Stromal cell of bone marrow (primary cell): ENCODE measurements at places on chromosomes 1 and 21.

GRCh38 chr1:54601730-54602129 lies 21.6 kb downstream of the FAM151A start:
- DNase-seq = no peak

- no peak for DNase-seq
Observed at GRCh38 chr1:47580451-47580995, 142.7 kb downstream of the FOXD2 start.

- DNase-seq = peak; percentile 89
Observed at GRCh38 chr1:156146020-156146768, 7.2 kb upstream of the SEMA4A start.

- no peak for DNase-seq
Observed at GRCh38 chr1:87394982-87395381, 66.3 kb downstream of the LMO4 start.

- no peak for DNase-seq
Observed at GRCh38 chr1:7786795-7787194, 2.7 kb downstream of the PER3 start.

DNA sequence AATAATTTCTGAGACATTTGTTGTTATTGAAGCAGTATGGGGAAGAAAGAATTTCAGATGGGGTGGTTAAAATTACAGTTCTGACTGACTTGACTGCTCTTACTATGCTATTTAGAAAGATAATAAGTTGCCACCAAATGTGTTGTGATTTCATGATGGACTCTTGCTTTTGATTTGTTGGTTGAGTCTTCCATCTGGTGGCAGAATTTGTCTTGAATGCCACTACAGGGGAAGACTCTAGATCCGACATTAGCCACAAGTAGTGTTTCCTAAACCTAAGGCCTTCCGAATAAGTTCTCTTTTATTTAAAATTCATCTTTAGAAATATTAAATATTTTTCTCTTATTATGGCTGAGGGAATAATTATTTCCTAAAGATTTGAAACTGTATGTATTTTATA lies 190.9 kb upstream of the ADGRL4 start:
- DNase-seq = peak; percentile 26

- no peak for DNase-seq
Observed at GRCh38 chr1:16367968-16368890, 1.2 kb downstream of the SZRD1 start.

DNA sequence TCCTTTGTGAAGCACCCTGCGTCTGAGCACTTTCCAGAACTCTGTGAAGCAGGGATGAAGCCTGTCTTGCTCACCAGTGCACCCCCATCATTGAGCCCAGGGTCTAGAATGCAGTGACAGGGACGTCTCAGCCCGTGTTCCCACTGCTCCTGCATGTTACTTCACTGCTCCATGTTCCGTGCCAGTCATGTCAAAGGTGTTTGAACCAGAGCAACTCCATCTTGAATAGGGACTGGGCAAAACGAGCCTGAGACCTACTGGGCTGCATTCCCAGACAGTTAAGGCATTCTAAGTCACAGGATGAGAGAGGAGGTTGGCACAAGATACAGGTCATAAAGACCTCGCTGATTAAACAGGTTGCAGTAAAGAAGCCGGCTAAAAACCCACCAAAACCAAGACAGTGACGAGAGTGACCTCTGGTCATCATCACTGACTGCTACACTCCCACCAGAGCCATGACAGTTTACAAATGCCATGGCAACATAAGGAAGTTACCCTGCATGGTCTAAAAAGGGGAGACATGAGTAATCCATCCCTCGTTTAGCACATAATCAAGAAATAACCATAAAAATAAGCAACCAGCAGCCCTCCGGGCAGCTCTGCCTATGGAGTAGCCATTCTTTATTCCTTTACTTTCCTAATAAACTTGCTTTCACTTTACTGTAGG lies 63.2 kb downstream of the SDC3 start:
- DNase-seq = no peak

GRCh38 chr1:156858555-156858956 lies 361 bp downstream of the INSRR start:
- DNase-seq = no peak

DNA sequence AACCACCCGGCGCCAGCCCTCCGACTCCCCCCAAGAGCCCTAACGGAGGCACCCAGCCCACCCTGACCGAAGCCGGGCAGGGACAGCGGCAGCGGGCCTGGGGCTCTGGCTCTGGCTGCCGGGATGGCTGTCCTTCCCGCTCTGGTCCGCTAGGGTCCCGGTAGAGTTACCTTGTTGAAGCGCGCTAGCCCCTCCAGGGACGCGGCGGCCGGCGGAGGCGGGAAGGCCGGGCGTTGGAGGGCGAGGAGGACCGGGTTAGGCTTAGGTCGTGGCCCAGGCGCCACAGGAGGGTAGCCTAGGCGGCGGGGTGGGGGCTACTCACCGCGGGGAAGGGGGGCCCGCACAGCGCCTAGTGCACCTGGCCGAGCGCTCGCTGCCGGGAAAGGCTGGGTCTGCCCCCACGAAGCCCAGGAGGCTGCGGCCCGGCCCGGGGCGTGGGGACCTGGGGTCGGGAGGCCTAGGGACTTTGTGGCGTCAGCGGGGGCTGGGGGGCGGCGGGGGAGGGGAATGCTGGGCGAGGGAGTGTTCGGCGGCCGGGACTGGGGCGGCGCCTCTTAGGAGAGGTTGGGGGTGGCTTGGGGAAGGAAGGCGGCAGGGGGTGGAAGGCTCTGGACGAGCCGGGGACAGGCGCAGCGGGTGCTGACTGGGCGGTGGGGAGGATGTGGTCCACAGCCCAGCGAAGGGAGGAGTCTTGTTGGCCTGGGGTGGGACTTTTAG lies at the start of gene TRIM17:
TRIM17 (minus strand) TSS at position 645 of the 717 bp plus-strand sequence. CDS start 1,789 bp downstream, outside the sequence.
- no peak for DNase-seq

- no peak for DNase-seq
Observed at GRCh38 chr1:111582644-111583618, 36.7 kb upstream of the RAP1A start.
